Stimulated activated CD8-positive, alpha-beta memory T cell treated with anti-CD3 and anti-CD28 coated beads, Interleukin-4, amount 100 ng/mL, for 4 hours (primary cell): ENCODE measurements at places on chromosomes 12 and 14.

DNA sequence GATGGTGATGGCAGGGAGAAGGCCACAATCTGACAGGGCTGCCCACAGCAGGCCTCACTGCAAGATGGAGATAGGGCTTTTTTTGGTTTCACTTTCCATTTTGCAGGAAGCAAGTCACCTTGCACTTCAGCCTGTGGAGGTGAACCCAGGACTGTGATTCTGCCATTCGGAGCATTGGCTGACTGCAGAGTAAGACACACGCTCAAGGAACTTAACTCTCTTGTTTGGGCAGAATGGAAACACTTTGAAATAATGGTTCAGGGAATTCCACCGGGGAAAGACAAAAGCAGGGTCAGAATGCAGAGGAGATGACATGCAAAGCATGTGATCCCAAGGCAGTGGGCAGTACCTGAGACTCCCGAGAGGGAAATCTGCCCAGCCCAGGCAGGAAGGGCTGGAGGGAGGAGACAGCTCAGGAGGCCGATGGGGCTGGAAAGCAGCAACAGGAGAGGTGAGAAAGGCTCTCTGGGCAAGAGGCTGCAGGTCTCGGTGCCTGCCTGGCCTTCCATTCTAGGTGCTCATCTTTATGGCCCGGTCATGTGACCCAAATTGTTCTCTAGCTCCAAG lies 58.7 kb upstream of the PRMT8 start:
- no peak for DNase-seq

DNA sequence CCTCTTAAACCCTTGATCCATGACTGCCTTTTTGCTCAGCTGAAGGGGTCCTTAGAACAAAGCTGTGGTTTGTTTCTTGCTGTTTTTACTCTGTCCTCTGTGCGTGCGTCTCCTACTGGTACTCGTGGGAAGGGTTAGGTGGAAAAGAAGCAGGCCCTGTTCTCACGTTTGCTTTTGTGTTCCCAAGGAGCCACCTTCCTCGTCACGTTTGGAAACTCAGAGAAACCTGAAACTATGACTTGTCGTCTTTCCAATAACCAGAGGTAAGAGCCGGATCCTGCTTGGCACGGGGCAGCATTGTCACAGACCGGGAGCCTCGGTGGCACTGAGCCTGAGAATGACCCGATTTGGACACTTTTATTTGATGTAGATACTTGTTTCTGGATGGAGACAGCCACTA lies 13.1 kb downstream of the ZFYVE21 start:
- no peak for DNase-seq

GRCh38 chr12:109910969-109911348 lies 10.9 kb downstream of the TCHP start:
- DNase-seq = no peak

GRCh38 chr14:21543963-21544362 lies 17.8 kb upstream of the SALL2 start:
- DNase-seq = no peak

GRCh38 chr14:80607430-80608190 lies 333.9 kb downstream of the CEP128 start:
- DNase-seq = no peak

DNA sequence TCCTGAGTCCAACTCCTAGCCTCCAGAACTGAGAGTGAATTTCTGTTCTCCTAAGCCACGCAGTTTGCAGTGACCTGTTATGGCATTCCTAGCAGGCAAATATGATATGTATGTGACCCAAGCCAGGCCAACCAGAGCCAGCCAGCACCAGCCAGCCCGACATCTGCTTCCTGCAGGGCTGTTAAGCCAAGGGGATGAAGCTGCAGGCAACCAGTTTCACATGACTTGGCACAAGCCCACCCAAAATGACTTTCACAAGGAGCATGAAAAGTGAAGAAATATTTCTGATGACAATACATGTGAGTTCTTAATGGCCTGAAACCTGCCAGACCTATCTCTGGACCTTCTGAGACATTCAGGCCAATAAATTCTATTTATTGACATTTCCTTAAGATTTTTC lies 68.1 kb downstream of the ITPK1 start:
- DNase-seq = no peak

DNA sequence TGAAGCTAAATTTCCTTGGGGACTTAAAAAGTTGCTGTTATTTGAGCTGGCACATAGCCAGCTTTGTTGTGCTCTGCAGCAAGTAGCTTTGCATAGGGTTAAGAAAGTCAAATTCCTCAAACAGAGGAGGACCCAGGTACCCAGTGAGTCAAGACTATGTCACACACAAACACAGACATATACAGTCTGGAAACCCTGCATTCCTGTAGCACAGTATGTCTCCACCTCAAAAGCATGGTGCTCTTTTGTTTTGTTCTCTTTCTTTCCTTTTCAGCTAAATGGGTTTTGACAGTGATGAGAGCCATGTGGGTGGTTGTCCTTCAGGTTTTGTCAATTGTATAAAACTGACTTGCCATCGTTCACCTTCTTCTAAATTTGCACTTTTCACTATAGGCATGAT lies 179.6 kb upstream of the DIO2 start:
- no peak for DNase-seq

- no peak for DNase-seq
These were observed 693 bp downstream of the CBX5 start for GRCh38 chr12:54279227-54279631.

GRCh38 chr12:47022296-47022695 lies 57.1 kb upstream of the PCED1B start:
- no peak for DNase-seq

- no peak for DNase-seq
These were observed 51.2 kb upstream of the NOS1 start for GRCh38 chr12:117412465-117413188.

DNA sequence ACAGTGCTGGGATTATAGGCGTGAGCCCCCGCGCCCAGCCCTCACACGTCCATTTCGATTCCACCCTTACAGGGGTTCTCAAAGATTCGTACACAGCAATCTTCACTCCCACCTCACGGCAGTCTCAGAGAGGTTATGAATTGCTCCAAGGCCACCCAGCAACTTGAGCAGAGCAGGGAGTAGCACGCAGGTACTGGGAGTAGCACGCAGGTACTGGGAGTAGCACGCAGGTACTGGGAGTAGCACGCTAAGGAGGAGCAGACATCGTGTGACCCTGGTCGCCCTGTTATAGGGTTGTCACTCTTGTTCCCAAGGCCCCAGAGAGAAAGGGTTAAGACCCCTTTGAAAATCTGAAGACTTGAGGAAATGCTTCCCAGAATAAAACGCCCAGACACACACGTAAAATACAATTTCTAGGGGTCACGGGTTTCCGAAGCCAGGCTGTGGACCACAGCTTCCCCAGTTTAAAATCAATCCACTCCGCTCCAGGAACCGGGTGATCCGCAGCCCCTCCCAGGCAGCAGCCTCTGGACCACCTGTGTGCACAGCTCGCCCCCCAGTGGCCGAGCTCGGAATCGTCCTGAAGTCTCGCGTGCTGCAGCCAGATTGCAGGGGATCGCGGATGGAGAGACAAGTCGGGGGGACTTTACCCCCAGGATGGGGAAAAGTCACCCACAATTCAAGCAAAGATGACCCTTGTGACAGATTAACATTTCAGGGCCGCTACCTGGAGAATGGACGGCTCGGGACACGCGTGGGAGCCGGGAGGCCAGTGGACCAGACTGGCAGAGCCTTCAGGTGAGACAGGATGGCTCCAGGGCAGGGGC lies 92.0 kb downstream of the SCARB1 start:
- peak; percentile 71 for DNase-seq

DNA sequence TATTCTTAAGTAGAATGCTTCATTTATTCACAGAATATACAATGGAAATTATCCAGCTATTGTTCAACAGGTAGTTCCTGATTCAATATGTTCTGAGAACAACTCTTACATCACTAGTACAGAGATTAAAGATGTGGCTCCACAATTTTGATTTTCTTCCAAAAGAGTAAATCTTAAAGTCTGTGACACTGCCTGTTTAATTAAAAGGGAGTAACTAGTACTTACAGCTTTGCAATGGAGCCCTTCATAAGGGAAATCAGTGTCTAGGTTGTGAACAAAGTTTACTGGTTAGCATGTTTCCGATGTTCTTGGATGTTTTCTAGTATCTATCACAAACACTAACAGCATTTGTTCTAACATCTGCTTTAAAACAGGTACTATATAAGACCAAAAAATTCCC lies 30.8 kb downstream of the MIA2 start:
- DNase-seq = no peak

GRCh38 chr12:122841544-122842321 lies 6.5 kb downstream of the HIP1R start:
- no peak for DNase-seq

DNA sequence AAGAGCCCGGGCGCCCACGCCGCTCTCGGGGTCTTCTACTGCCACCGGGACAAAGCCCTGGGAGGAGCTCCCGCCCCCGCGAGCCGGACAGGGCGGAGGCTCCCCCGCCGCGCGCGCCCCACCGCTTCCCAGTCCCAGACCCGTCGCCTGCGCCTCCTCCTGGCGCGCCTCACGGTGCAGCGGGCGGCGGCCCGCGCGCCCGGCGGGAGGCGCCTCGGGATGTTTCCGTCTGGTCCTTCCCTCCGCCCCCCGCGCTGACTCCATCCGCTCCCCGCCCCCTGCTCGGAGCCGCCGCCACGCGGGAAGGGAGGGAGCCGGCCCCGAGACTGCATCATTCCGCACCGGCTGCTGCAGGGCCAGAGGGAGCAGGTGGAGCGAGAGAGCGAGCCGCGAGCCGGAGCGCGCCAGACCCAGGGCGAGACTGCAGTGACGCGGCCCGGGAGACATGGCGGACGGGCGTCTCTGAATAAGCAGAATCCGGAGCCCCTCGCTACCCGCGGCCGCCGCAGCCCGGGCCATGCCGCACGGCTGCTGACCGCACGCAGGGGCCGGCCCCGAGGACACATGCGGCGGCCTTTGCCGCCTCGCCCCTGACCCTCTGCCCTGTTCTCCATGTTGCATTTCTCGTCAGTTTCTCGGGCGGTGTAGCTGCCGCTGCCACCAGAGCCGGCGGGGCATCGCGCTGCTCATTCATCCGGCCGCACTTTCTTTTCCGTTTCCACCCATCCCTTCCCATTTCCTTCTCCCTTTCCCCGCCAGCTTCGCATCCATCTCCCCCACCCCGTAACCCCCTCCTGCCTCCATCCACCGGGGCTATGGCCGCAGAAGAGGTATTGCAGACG lies at the start of gene BICD1:
TSS of gene BICD1 (plus strand) at position 331 of the 842 bp plus-strand sequence. CDS start at position 816, 485 bp downstream.
- DNase-seq = peak; percentile 49

DNA sequence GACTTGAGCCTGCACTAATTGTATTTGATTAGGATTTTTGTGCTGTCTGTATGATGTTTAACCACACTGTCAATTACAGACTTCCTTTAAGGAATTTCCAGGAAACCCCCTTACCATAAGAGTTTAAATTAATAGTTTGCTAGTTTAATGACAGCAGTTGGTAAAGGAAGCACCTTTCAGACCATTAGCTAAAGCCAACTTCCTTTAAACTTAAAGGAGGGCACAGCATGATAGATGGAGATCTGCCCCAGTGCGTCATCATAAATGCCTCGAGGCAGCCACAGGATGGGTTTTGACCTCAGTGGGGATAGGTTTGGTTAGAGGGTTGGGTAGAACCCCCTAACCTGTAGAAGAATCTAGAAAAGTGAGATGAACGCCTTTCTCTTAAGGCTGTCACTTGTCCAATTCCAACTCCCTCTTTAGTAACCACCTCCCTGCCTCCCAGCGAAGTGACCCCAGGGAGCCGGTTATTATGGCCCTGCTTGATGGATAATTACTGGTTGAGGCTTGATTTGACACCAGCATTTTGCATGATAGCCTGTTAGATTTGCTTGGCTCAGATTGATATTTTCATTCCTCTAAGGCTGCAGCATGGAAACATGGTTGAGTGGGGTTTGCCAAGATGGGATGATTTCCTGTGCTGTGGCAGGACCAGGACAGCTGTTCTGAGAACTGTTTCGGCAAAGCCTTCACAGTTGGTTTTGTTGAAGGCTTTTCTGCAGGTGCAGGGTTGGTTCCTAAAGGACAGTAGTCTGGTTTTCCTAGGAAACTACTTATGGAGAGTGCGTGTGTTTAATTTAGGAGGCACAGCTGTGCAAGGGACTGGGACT lies 62.7 kb downstream of the CHST11 start:
- no peak for DNase-seq

DNA sequence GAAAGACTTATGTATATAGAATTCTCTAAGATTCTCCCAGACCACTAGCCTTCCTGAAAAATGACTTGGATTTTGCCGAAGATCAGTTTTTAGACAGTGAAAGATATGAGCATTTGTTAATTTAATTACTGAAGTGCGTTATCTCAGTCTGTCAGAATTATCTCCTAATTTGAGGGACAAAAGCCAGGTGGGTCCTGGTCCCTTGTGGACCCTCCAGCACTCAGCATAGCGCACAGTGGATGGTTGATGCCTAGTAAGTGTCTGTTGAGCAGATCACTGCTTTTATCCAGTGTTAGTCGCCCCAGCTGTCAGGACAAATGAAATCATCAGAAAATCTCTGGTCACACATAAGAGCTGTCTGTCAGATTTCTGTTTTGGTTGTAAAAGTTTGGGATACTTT lies 80.4 kb downstream of the EML1 start:
- DNase-seq = no peak

GRCh38 chr12:124456652-124457152 lies 110.7 kb downstream of the NCOR2 start:
- DNase-seq = peak; percentile 7

DNA sequence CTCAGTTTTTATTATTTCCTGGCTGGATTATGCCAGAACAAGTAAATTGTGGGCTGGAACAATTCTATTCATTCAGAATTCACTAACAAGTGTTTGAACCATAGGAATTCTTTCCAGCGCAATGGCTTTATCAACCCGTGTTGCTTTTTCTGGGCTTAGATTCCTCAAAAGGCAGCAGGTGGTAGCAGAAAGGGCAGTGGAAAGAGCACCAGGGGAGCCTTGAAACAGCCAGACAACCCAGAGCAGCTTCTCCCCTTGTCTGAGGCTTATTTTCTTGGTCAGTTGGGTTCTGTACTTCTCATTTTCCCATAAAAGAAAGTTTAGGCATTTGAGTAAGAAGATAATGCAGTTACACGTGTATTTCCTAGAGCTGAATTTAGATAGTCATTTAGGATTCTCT lies 130.7 kb downstream of the OTOGL start:
- DNase-seq = no peak

- DNase-seq = no peak
These were observed 3.0 kb downstream of the SETD1B start for GRCh38 chr12:121806546-121807423.

GRCh38 chr12:50039151-50039835 lies 14.0 kb upstream of the RACGAP1 start:
- DNase-seq = peak; percentile 89

GRCh38 chr12:62916632-62917425 lies 18.1 kb downstream of the PPM1H start:
- DNase-seq = no peak
